AG04449 (cell line): ENCODE measurements at places on chromosomes 12 and 14.

DNA sequence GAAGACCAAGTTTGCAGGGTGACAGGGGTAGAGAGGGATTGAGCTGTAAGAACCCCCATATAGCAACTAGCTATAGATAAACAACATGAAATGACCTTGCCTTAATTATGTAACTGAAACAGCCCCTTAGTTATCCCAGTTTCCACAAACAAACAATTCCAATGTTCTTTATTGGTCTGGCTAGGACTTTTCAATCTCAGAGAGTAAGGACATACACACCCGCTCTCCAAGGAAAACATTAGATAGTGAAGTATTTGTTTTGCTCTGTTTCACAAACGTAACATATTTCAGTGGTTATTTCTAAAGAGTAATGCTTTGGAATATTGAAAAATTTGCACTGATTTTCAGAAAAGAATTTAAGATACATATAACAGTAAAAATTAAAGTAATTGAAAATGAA, 51.6 kb upstream of the GTF2A1 start:
- no peak for DNase-seq

DNA sequence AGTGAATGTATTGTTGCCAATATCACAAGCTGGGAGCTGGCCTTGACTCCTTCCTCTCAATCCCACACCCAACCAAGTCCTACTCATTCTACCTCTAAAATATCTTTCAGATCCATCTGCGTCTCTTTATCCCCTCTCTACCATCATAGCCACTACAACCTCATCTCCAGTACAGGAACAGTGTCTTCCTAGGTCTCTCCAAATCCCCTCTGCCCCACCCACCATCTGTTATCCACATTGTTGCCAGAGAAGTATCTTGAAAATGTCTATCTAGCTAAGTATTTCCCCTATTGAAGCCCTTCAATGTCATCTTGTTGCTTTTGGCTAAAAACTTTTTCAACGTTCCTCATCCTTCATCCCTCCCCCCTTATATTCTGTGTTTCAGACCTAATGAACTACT, 244.7 kb downstream of the C12orf75 start:
- no peak for DNase-seq

GRCh38 chr14:102948698-102949061, 26.2 kb downstream of the AMN start:
- no peak for DNase-seq

DNA sequence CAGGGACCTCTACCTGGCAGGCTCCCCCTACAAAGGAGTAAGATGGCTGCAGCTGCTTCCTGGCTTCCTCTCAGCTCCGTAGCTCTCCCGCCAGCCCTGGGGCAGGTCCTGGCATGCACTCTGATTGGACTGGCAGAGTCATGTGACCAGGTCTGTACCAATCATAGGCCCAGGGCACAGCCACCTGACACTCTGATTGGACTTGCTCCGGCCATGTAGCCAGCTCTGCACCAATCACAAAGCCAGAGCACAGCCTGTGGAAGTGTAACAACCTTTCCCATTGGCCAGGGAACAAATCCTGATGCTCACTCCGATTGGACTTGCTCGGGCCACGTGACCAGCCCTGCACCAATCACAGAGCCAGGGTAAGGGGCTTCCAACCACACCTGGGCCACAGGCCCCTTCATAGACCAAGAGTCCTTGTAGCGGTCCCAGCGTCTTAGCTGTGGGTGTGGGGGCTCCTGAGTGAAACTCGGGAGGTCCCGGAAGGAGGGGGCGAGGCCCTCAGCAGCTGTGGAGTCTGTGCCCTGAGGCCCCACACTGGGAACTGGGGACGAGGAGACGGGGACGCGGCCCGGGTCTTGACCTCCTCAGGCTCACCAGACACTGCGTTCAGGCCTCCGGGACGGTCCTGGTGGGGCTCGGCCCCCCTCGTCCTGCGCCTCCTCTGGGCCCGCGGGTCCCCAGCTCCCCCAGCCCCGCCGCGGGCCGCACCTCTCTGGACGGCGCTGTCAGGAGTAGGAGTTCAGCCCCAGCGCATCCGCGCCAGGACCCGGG, 210.6 kb downstream of the ADGRD1 start:
- no peak for DNase-seq

- DNase-seq, result no peak
These were observed 12.6 kb upstream of the OR8S1 start for GRCh38 chr12:48512855-48513254.

GRCh38 chr14:101596742-101597141, 35.4 kb downstream of the DIO3 start:
- no peak for DNase-seq

DNA sequence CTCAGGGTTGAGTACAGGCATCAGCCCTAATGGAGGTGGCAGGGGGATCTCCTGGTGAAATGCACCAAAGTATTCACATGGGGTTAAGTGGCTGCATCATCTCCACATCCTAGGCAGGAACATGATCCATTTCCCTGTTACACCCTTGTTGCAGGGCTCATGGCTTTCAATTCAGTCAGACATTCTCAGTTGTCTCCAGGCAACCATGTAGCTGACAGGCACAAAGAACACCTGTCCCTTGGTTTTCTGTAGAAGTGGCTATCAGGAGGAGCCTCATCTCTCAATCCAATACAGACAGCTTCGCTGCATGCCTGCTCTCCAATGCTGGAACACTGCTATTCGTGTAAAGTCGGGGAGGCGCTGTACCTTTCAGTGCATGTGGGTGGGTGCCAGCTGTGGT, 299.0 kb upstream of the FOXG1 start:
- DNase-seq, result no peak

GRCh38 chr12:53115112-53115890, 12.0 kb downstream of the SOAT2 start:
- no peak for DNase-seq

DNA sequence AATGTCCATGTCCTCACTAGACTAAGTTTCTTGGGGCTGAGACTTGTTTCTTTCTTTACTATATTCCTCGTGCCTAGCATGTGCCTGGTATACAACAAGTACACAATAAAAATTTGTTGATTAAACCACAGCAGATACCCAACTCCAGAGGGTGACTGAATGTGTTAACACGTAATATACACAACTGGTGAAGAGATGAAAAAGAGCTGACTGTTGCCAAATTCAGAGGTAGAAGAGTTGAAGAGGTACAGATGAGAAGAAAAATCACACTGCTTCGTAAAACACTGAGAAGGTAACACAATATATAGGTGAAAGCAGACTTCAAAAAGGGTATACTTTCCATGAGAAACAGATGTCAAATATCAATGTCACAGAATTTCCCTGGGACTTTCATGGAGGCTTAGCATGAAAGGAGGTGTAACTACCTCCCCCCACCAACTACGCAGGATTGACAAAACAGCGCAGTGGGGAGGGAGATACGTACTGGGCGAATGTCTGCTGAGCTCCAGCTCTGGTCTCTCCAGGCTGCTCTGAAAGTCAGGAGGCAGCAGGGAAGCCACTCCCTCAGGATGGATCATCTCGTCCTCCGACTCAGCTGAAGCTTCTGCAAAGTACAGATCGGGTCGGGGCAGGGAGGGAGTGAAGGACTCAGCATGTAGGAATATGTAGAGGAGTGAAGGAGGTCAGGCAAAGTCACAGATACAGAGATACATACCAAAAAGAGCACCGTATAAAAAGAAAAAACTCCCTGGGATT, 5.3 kb downstream of the ACIN1 start:
- no peak for DNase-seq
